ENCODE measurements at places on chromosomes 7 and 10.

DNA sequence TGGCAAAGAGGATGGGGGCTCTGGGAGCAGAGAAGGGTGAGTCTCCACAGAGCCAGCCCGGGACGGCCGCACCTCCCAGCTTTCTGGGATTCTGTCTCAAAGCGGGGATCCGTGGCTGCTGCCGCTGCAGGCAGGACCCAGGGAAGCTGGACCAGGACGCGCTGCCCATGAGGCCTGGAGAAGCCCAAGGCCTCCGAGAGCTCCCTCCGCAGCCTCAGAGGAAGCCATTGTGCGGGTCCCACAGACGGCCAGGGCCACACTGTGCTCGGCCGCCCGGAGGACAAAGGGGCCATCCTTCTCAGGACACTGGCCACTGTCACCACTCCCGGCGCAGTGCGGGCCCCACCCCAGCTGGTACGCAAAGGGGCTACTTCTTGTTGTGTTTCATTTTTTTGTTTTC lies 79.3 kb upstream of the PDGFA start:
- no peak for DNase-seq

DNA sequence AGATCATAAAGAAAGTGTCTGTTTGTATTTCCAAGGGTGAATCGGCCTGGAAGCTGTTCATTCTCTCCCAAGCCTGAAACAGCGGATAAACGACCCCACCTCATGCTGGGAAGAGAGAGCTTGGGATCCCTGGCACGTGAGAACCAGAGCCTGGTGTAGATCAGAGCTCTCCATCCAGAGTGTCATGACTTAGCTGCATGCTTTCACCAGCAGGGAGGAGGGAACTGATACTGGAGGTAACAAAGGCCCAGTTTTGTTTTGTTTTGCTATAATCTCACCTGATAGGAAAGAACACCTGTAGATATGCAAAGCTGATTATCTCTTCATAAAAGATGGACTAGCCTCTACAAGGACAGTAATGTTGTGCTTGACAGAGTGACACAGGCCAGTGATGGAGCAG lies 236.6 kb downstream of the POM121L12 start:
- DNase-seq = no peak

DNA sequence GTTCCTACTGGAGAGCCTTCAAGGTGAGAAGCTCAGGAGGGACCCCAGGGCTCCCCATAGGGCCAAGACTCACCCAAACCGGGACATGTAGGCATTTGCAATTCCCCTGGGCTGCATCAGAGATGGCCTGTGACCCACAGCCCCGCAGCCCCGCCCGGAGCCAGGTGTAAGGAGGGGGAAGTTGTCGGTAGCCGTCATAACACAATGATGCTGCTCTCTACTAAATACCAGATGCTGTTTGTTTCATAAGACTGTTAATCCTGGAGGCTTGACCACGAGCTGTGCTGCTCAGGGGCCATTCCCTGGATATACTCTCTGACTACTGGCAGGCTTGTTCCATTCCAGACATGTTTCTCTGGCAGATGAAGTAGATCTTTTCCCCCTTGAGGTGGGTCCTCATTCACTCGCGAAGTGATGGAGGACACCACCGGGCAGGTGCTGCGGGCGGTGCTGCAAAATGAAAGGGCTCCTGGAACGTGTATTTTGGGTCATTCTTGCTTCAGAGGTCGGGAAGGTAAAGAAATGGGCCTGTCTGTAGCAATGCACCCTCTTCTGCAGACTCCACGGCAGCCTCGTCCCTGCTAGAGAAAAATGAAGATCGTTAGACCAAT lies 61.1 kb downstream of the MKI67 start:
- no peak for DNase-seq

- DNase-seq = no peak
Observed at GRCh38 chr10:128572696-128573095, 446.5 kb upstream of the MKI67 start.

DNA sequence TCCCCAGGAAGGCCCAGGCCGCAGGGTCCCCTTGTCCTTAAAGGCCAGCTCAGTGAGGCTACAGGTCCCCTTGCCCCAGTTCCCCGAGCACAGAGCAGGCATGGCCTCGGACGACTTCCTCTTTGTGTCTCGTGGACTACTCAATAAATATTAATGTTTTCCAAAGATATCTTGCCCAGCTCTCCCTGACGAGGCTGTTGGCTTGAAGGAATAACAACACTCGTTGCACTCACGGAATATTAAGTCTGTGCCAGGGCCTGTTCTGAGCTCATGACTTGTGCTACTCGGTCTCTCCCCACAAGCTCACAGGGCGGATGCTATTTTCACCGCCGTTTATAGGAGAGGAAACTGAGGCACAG lies 68.2 kb downstream of the CUX1 start:
- DNase-seq = no peak

- no peak for DNase-seq
Observed at GRCh38 chr10:46223064-46223480, 63.7 kb upstream of the ANTXRL start.

- no peak for DNase-seq
Observed at GRCh38 chr7:1563981-1564602, 5.7 kb downstream of the PSMG3 start.

DNA sequence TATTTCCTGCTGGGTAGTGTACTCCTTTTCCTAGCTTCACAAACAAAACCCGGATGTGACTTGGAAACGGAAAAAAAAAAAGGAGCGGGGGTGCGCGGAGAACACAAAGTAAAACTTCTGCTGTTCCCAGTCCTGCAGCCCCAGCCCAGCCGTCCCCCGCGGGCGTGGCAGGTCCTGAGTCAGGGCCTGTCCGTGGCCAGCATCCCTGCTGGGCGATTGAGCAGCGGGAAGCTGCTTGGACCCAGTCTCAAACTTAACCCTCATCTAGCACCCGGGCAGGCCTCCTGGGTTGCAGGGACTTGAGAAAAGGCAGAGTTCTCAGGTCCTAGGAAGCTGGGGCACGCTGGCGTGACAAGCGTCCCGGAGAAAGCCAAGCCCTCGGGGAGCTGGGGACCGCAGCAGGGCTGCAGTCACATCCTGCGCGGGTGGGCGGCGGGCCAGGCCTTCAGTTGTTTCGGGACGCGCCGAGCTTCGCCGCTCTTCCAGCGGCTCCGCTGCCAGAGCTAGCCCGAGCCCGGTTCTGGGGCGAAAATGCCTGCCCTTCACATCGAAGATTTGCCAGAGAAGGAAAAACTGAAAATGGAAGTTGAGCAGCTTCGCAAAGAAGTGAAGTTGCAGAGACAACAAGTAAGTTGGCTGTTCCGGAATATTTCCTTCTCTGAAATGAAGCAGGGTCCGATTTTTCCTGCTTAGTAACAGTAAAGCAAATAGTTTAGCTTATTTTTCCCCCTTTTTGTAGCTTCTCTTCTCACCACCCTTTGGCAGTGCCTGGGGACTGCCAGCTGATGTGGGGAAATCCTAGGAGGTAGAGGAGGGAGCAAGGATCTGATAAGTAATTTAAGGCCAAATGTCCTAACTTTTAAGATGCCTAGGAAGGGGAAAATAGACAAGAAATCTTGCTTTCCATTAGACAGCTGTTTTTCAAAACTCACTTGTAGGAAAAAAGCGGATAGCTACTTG lies at the start of gene GNG11:
Gene GNG11 (plus strand): TSS at position 129 of the 960 bp plus-strand sequence. CDS start 403 bp downstream, at position 532.
- peak; percentile 91 for DNase-seq

GRCh38 chr7:27188386-27189294 lies 3.6 kb upstream of the HOXA11 start:
- peak; percentile 89 for DNase-seq

- peak; percentile 89 for DNase-seq
Observed at GRCh38 chr10:119803264-119803663, 69.4 kb downstream of the MCMBP start.

DNA sequence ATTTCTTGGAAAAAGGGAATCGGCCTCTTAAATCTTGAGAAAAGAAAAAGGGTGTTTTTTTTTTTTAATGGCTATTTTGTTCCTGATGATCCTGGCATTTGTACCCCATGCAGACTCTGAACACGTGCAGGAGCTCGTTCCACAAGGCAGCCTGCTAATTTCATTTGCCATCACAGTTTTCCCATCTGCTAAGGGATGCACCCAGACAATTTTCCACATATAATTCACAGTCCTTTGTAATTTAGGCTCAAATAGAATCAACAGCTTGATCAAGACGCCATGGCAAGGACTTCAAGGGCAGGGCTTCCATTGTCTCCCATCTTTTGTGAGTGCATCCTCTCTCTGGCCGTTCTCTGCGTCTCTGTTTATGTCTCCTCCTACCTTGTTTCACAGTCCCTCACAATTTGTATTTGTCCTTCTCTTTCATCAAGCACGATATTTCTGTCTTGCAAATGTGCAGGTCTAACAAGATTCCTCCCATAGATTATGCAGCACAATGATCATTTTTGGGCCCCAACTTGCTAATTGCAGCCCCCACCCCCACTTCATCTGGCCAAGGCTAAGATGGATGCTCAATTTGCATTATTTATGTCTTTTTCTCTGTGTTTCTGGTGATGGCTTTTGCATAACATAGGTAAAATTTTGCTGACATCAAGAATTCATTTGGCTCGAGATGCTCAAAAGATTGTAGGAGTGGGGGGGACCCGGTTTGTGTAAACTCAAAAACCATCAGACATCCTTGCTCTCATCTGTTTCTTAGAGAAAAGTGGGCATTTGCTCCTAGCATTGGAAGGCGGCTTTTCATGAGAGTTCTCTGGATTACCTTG lies 356.0 kb upstream of the NPVF start:
- no peak for DNase-seq

- DNase-seq = no peak
Observed at GRCh38 chr7:128422842-128423241, 13.1 kb upstream of the IMPDH1 start.

DNA sequence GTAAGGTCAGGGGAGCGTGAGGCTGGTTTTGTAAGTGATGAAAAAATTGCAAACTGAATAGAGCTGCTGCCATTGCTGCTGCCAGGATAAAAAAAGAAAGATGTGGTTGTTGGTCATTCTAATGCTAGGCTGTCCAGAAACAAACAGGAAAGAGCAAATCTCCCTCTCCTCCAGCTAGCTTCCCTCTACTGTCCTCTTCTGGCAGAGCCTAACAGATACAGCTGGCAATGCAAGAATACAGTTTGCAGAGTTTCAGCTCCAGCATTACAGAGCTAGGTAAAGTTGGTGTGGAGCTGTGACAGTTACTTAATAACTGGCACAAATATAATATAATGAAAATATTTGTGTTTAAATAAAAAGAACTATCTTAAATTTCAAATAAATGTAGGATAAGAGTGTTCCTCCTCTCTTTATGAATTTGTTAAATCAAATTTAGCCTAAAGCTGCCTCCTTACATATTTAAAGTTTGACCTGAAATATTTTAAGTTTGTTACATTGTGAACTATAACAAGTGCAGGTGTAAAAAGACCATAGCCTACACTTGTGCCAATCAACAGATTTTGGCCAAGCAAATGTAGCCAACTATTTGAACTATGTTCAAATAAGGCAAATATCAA lies 407.7 kb downstream of the SH2D4B start:
- DNase-seq = no peak

GRCh38 chr10:33897291-33897752 lies 562.9 kb upstream of the NRP1 start:
- peak; percentile 40 for DNase-seq

DNA sequence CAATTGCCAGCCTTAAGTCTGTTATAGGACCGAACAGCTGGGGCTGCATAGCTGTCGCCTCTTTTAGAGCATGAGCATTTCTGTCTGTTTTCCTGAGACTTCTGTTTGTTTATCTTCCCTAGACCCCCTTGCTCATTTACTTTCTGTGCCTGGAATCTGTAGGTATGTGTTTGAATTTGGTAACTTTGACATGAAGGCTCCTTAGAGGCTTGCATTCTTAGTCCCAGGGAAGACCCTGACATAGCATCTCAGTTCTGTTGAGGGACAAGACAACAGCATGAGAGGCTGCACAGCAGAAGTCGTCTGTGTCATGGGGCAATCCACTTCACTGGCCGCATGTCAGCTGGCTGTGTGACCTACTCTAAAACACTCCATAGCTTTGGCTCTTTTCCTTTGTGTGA lies 58.7 kb downstream of the KLHDC10 start:
- no peak for DNase-seq

DNA sequence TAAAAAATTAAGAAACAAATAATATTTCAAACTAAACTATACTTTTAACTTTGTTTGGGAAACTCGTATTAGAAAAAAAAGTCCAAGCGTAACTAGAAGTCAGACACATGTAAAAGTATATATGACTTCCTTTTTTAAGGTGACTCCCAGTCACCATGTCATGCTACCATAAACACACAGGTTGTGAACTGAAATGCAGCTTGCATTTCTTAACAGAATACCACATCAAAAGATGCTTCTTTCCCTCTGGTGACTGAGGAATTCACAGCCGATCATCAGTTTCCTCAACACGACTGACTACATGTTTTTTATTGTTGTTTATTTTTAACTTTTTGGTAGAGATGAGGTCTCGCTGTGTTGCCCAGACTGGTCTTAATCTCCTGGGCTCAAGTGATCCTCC lies 445.0 kb downstream of the PARD3 start:
- DNase-seq = no peak

- DNase-seq = peak; percentile 83
Observed at GRCh38 chr7:134174795-134175261, 47.7 kb downstream of the LRGUK start.

GRCh38 chr7:36469236-36469635 lies 79.6 kb downstream of the ANLN start:
- peak; percentile 41 for DNase-seq

- DNase-seq = no peak
Observed at GRCh38 chr10:119518176-119518575, 24.3 kb downstream of the RGS10 start.

GRCh38 chr7:30176463-30177109 lies 41.8 kb downstream of the MTURN start:
- no peak for DNase-seq

- no peak for DNase-seq
Observed at GRCh38 chr7:157056246-157056645, 45.8 kb upstream of the MNX1 start.

GRCh38 chr10:133278577-133279265 lies 2.1 kb upstream of the ADAM8 start:
- peak; percentile 66 for DNase-seq

DNA sequence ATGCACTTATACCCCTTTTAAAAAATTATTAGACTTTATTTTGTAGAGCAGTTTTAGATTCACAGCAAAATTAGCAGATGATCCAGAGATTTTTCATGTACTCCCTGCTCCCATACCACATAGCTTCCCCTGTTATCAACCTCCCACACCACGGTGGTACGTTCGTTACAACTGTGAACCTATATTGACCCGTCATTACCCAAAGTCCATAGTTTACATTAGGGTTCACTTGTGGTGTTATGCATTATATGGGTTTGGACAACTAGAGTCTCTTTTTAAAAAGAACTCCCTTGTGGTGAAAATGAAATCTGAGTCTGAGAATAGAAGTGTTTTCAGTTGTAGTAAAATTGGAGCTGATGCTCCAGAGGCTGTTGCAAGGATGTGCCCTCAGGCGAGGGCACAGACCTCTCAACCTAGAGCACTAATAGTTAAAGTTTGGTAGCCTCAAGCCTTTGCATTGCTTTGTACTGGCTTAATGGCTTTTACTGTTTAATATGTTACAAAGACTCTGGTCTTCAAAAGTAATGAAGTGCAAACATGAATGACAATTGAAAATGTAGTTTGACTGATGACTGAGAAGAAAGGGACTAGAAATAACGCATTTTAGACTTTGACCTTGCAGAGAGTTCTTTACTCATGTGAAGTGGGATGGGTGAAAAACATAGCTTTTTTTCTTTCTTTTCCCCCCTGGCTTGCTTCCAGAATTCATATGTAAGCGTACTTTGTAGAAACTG lies 30.6 kb upstream of the CSTF2T start:
- no peak for DNase-seq

- no peak for DNase-seq
Observed at GRCh38 chr10:130045801-130046321, 64.8 kb downstream of the C10orf143 start.

GRCh38 chr10:27506280-27506679 lies 2.2 kb downstream of the RAB18 start:
- DNase-seq = peak; percentile 55

Measured in EH (cell line).